Common myeloid progenitor, CD34-positive (primary cell): ENCODE measurements at places on chromosomes 11 and 22.

DNA sequence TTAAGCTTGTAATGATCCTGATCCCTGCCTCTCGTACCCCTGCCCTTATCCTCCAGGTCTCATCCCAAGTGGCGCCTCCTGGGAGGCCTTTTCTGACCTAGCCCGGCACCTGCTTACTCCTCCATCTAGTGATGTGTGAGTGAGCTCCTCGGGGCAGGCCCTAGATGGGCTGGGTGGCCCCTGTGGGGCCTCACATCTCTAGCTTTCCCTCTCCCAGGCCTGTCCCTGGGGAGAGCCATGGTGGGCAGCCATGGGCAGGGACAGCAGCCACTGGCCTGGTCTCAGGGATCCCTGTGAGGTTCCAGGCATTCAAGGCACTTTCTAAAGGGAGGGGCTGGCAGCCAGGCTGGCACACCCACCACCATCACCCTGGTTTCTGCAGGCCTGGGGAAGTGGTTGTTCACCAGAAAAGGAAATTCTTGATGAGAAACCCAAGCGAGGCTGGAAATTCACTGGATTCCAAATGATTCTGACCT, 27.9 kb downstream of the GNAZ start:
- DNase-seq: no peak

- no peak for DNase-seq
These were observed 38.7 kb downstream of the MYO18B start for GRCh38 chr22:25780673-25781072.

DNA sequence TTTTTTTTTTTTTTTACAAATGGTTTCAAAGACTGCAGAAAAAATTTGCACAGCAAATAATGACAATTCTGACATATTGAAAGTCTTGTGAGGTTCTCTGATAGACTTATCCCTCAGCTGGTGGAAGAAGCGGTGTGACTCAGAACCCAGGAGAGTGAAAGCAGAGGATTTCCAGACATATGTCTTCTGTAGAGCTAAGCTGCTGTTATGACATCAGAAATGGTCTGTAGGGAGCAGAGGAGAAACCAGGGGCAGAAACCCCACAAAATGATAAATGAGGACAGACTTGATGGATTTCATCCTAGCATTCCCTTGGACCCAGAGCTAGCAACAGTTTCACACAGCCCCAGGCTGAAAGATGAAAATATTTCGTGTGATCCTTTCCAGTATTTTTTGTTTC, 582.6 kb downstream of the METTL15 start:
- DNase-seq: no peak

GRCh38 chr11:69395287-69395686, 86.2 kb upstream of the LINC01488 start:
- DNase-seq: no peak

GRCh38 chr11:95163106-95163505, 67.9 kb downstream of the SESN3 start:
- DNase-seq: no peak

DNA sequence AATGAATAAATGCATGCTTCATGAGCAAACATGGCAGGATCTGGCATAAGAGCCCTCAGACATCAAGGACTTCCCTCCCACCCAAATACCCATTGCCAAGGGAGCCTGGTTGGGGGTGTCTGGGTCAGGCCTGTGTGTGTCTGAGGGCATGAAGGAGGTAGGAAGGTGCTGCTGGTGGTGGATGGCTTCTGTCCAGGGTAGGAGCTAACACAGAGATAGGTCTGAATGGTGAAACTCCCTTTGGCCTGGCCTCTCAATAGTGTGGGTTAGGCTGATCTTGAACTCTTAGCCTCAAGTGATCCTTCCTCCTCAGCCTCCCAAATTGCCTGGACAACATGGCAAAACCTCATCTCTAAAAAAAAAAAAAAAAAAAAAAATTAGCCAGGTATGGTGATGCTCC, 2.8 kb downstream of the AMPD3 start:
- DNase-seq: no peak

- DNase-seq: no peak
These were observed 19.7 kb upstream of the ALX4 start for GRCh38 chr11:44329472-44330230.

DNA sequence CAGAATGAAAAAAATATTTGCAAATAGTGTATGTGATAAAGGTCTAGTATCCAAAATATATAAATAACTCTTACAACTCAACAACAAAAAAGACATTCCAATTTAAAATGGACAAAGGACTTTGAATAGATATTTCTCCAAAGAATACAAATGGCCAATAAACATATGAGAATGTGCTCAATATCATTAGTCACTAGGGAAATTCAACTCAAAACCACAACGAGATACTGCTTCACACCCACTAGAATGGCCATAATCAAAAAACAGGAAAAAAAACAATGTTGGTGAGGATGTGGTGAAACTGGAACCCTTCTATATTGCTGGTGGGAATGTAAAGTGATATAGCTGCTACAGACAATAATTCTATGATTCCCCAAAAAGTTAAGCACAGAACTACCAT, 38.6 kb upstream of the RPS13 start:
- peak; percentile 10 for DNase-seq

- no peak for DNase-seq
These were observed at the start of gene OR52E6 for GRCh38 chr11:5841797-5842196. Gene OR52E6 (minus strand): TSS chr11:5841897. CDS start chr11:5841897, 0 bp downstream.

- DNase-seq: no peak
These were observed 24.3 kb upstream of the ADA2 start for GRCh38 chr22:17243524-17243923.

DNA sequence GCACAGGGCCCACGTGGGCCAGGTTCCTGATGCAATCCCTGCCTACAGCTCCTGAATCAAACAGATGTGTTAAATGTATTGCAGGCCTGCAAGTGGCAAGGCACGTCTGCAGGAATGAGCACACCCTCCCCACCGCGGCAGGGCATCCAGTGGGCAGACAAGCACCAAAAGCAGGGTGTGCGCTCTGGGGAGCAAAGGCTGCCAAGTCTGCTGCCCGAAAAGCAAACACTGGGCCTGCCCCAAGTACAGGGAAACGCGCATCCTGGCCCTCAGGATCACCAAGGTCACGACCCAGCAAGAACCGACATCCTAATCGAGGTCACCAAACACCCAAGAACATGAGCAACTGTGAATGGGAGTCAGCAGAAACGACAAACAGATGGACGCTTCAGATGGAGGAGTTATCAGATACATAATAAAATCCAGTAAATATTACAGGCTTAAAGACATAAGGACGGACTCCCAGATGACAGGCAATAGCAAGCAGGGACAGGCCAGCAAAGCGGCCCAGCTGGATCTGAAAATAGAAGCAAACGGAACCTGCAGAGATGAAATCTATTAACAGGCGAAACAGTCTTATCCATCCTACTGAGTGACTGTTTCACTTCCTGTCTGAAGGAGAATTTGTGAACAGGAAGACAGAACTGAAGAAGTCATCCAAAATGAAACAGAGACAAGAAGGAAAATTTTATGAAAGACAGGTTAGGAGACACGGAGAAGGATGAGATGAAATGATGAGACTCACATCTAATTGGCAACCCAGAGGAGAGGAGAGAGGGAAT, 26.7 kb downstream of the CARS1 start:
- no peak for DNase-seq

GRCh38 chr22:50246242-50247175, 1.7 kb upstream of the TUBGCP6 start:
- DNase-seq: no peak

GRCh38 chr11:125343086-125343717, 152.9 kb downstream of the FEZ1 start:
- no peak for DNase-seq

DNA sequence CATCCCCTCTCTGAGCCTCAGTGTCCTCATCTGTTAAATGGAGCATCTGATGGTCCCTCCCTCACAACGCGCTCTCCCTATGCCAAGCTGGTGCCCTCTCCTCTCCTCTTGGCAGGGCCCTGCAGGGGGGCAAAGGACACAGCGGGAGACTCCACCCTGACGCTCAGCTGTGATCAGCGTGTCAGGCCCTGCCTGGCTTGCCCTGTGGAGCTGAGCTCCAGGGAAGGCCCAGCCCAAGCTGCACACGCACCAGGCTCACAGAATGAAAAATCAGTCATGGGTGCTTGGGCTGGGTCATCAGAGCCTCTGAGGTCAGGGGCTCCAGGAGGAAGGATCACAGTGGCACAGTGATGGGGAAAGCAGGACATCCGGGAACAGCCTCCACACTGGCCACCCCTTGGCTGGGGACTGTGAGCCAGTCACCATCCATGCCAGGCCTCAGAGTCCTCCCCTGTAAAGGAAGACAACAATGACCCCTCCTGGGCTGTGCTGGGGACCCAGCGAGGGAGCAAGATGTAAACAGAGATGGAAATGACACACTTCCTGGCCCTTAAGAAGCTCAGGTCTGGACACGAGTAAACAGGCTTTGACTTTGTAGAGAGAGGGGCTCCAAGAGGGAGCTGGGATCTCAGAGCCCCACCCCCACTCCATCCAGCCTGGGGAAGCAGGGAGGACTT, 36.6 kb downstream of the RPL3 start:
- no peak for DNase-seq

GRCh38 chr11:1776331-1776851, 12.7 kb upstream of the CTSD start:
- no peak for DNase-seq

DNA sequence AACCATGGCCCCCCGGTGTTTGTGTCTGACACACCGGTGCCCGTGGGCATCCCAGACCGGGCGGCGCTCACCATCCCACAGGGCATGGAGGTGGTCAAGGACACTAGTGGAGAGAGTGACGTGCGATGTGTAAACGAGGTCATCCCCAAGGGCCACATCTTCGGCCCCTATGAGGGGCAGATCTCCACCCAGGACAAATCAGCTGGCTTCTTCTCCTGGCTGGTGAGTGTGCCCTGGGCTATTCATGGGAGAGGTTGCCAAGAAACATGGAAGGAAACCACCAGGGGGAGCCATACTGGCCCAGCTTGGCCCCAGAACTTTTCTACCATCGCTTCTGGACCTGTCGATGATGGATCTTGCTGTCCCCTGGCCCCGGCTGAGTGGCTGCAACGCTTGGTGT, 36.5 kb downstream of the PRDM11 start:
- peak; percentile 48 for DNase-seq

DNA sequence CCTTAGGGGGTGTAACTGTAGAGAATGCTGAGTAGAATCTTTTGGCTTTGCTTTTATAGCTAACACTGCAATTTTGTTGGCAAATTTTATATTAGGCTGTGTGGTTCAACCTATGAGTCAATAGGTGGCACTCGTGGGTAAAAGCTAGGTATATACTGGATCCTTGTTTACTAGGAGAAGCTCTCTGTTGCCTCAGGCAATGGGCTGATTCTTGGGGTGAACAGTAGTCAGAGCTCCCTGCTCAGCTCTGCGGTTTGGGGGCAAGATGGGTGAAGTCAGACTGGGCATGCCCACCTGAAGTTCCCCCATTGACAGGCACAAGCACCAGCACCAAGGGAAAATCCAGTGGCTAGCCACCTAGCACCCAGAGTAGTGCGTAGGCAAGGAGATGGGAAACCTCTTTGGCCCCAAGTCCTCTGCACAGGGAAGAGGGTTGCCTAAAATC, 238.7 kb downstream of the FAM181B start:
- peak; percentile 29 for DNase-seq

- DNase-seq: no peak
These were observed 30.7 kb upstream of the RBX1 start for GRCh38 chr22:40920526-40920925.

- DNase-seq: peak; percentile 84
These were observed 103.0 kb upstream of the CD44 start for GRCh38 chr11:35035894-35036408.

DNA sequence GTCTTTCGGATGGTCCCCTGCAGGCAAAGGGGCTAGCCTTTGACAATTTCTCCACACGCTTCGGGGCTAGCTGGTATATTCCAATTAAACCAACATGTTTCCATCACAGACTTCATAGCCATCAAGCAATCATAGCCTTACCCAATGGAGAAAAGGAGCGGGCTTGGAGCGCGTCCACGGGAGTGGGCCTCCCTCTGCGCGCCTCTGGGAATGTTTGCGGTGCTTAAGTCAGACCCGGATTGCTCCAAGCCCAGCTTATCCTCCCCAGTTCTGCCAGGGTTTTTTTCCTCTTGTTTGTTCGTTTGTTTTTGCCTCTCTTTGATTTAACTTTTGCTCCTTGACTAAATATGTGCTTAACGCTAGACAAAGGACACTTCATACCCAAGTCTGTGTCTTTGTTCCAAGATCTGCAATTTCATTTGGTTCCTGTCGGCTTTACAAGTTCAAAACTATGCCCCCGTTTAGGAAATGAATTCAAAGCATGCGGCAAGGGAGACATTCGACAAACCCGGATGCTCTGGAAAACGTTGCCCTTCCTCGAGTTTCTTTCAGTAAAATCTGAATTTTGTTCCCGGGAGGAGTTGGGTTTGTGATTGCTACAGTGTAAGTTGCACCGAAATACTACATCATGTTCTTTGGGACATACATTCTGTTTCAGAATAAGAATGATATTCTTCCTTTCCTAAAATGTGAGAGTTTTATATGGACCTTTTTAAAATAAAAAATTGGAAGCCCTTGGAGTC, 1.0 kb upstream of the GLB1L2 start:
- DNase-seq: peak; percentile 6

DNA sequence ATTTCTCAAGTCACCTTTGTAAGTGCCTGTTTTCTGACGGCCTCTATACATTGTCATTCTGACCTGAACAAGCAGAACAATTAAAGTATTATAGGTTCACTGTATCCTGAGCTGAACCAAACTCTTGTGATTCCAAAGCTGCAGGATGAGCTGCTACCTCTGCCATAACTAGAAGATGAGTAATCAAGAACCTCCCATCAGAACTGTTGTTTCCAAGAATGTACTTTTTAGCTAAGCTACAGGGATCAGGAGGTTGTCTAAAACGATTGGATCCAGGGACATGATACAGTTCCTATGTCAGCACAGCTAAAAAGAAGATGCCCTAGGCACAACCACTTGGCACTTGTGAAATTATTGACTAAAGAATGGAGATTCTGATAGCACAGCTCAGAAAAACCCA, 288.4 kb upstream of the CCDC90B start:
- DNase-seq: no peak

GRCh38 chr11:76768909-76769560, 14.1 kb upstream of the TSKU start:
- DNase-seq: no peak

DNA sequence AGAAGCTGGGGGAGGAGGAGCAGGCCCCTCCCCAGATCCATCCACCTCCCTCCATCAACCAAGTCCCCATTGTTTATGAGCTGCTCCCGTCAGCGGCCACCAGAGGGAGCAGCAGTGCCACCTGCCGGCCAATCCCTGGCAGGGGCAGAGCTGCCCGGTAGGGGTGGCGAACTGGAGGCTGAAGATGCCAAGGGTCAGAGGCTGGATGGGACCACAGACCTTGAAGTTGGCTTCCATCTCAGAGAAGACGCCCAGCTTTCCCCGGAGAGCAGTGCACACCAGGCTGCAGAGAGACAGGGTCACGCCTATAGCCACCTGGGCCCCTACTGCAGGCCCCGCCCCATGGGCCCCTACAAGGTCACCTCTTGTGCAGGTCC, 3.6 kb downstream of the FIBP start:
- DNase-seq: peak; percentile 77
